Large intestine (tissue), 12 donors: ENCODE measurements at places on chromosomes 3 and 15. TPM values are rescaled to one million over a fixed set of nuclear protein-coding genes. Genes with fewer than 3 reads are reported as not detected.

- H3K36me3 ChIP-seq = no peaks in the 10 kb centered on the region
- H3K27me3 ChIP-seq = no peaks in the 10 kb centered on the region
- DNase-seq = no peak
- no peak overlapping the region for H3K27ac ChIP-seq
Observed at GRCh38 chr15:88938802-88939485, 25.8 kb upstream of the MFGE8 start.

DNA sequence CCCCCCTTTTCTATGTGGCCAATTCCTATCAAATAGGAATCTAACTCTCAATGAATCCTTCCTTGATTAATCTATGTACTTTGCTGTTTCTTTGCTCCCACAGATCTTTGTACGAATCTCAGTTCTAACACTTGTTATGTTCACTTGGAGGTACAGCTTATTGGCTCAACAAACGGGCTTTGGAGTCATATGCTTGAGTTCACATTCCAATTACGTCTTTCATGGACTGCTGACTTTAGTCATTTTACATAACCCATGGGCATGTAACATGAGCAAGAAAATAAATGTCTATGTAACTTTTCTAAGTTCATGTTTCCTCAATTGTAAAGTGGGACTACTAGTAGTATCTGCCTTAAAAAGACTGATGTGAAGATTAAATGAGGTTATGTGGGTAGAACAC is 123.2 kb upstream of the TBC1D5 start:
- no peak overlapping the region for H3K27ac ChIP-seq
- H3K4me3 ChIP-seq = no peak overlapping the region
- DNase-seq = no peak
- no peaks in the 10 kb centered on the region for H3K27me3 ChIP-seq
- H3K4me1 ChIP-seq = no peaks in the 10 kb centered on the region
- H3K36me3 ChIP-seq = no peaks in the 10 kb centered on the region

DNA sequence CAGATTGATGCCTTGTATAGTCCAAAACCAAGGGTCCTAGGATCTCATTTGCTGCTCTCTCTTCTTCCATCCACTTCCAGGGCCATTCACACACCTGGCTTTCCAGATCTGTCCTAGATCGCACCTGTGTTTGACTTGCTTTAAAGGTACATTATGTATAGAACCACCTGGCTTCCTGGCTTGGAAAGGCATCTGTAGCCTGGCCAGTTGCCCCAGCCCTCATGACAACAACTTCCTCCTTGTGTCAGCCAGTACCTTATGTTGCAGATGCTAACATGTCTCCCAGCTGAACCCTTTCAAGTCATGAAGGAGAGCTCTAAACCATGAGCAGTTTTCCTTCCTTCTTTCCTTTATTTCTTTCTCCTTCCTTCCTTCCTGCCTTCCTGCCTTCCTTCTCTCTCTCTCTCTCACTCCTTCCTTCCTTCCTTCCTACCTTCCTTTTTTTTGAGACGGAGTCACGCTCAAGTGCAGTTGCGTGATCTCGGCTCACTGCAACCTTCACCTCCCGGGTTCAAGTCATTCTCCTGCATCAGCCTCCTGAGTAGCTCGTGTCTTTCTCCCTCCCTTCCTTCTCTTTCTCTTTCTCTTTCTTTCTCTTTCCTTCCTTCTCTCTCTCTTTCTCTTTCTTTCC is 2.5 kb upstream of the HTR3C start:
- H3K36me3 ChIP-seq = no peaks in the 10 kb centered on the region
- H3K4me3 ChIP-seq = no peak overlapping the region

Gene ATP1B3
- polyA plus RNA-seq = 261 TPM

Gene GMPPB
- 17.8 TPM for polyA plus RNA-seq

Gene CYP8B1
- polyA plus RNA-seq = 0.75 TPM

Gene KBTBD8
- 2.7 TPM for polyA plus RNA-seq
